ENCODE measurements at places on chromosomes 6 and 20. TPM values are rescaled to one million over a fixed set of nuclear protein-coding genes. Genes with fewer than 3 reads are reported as not detected.

- no peak for DNase-seq
Measured at GRCh38 chr20:44036441-44036840, 121.8 kb downstream of the TOX2 start.

GRCh38 chr6:142013287-142013686 is 119.4 kb upstream of the GJE1 start:
- DNase-seq = peak; percentile 98

- DNase-seq = peak; percentile 31
Measured at GRCh38 chr20:58557733-58558342, 42.6 kb upstream of the APCDD1L start.

DNA sequence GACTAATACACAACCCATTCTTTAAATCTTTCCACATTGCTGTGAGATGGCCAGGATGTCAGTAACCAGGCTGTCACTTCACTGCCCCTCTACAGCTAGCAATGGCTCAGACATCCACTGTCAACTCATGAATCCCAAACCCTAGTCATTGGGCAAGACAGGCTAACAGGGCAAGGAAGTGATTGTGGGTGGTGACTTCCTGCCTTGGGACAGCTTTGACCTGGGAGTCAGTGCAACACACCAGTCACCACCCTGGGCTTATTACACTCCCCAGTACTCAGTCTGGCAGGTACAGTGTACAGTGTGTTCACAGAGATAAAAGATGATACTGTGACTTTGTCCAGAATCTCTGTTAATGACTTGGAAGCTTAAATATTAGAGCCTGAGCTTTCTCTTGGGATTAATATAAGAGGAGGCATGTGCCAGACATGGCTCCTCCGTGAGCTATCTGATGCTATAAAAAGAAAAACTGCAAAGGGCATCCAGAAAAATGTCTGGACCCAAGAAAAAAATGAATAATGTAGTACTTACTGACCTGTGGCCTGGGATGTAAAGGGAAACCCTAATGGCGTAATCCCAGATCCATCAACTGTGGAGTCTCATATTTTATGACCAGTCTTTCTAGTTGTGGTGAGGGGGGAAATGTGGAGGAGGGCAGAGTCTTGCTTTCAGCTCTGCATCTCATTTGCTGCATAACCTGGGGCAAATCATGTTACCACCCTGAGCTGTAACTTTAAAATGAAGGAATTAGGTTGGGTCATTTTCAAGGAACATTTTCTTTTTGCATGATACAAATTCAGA is 244.4 kb downstream of the SLC24A3 start:
- DNase-seq = no peak

DNA sequence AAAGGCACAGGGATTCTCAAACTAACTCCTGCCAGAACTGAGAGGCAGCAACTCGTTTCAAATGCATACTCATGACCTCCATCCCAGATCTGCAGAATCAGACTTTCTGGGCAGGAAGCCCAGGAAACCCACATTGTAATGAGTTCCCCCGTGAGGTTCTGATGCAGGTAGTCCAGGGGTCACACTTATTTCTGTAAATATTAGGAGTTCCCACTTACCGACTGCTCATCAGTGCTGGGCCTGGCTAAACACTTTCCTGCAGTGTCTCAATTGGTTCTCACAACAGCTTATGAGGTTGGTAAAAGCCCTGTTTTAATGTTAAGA is 11.6 kb downstream of the DUSP15 start:
- DNase-seq = no peak

GRCh38 chr20:57440678-57441509 is 49.7 kb downstream of the RBM38 start:
- no peak for DNase-seq

- no peak for DNase-seq
Measured at GRCh38 chr20:3352202-3352601, 55.3 kb downstream of the DNAAF9 start.

DNA sequence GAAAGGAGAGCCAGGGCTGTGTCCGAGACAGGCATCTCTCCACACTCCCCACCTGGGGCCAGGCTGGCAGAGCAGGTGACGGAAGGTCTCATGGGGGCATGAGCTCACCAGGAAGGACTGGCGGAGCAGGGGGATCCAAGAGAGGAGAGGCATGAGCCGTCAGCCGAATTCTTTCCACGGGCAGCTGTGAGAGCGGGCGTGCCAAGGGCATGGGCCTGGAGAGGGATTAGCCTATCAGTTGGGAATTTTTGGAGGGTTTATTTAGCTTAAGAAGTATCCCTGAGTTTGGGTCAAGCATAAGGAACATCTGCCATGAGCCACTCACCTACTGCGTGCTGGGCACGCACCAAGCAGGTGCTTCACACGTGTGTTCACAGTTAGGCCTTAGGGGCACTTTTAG is 60.2 kb upstream of the ZNFX1 start:
- no peak for DNase-seq

DNA sequence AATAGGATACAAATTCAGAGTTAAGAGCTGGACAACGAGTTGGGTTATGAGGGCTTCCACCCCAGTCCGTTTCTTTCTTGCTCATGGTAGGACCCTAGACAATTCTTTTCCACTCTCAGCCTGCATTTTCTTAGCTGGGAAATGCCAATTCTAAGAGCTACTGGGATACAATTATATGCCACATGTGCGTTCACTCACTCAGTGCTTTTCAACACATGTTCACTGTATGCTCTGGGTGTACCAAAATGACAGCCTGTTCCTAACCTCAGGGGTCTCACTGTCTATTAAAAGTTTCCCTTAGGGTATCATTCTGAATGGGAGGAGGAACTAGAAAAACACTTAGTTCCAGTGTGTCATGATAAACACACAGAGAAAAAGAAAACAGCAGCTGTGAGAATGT is 505 bp upstream of the DEFB115 start:
- no peak for DNase-seq

GRCh38 chr6:1324936-1325335 is 13.0 kb downstream of the FOXQ1 start:
- DNase-seq = peak; percentile 38

DNA sequence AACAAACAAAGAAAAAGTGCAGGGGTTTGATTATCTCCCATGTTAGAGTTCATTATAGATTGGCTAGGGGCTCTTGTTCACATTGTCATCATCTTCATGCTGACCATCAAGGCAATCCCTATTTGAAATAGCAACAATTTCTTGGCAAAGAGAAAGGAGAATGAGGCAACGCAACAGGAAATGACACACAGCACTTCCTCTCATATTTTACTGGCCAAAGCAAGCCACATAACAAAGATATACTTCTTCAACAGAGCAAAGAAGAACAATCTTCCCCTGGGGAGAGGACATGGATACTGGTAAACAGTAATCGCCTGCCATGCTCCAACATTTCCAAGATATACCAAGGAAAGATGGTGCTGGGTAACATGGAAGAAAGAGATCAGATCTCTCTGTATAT is 29.8 kb downstream of the EPM2A start:
- DNase-seq = no peak

DNA sequence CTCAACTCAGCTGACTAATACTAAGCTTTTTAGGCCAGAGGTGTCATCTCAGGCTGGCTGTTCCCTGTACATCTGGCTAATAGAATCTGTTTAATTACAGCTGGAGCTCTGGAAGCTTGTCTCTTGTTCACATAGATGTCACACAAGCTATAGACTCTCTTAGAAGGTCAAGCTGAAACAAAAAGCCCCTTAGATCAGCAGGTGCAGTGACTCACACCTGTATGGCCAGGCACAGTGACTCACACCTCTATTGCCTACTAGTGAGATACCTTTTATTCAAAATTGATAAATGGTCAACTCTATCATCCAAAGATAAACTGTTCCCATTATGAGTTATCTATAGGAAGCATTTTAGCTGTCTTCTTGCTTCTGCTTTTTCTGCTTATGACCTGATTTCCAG is 29.9 kb upstream of the MTHFD1L start:
- peak; percentile 65 for DNase-seq

DNA sequence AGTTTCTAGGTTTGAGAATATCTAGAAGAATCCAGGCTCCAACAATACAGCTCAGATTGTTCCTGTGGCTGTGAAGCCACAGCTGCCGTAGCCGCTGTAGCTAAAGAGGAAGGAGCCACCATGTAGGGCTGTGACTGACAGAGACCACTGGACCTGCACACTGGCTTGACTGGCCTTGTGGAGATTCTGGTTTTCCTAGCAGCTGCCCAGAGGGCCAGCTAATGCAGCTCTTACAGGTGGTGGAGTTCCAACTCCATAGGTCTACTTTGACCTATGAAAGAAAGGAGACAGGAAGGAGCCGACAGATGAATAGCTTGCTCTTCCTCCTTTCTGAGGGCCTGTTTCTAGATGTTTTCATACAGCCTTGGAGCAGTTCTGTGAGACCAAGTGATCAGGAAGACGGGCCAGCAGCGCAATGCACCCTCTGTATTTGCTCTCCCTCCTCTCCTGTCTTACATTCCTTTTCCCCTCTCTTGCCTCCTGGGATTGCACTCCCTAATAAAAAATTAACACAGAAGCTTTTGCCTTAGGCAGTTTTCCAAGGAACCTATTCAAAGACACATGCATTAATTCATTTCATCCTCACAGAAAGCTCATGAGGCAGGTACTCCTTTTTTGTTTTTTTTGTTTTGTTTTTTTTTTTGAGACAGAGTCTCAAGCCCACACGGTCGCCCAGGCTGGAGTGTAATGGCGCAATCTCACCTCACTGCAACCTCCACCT is 51.8 kb upstream of the MYB start:
- DNase-seq = peak; percentile 62

- no peak for DNase-seq
Measured at GRCh38 chr6:129777371-129777770, 67.4 kb upstream of the ARHGAP18 start.

DNA sequence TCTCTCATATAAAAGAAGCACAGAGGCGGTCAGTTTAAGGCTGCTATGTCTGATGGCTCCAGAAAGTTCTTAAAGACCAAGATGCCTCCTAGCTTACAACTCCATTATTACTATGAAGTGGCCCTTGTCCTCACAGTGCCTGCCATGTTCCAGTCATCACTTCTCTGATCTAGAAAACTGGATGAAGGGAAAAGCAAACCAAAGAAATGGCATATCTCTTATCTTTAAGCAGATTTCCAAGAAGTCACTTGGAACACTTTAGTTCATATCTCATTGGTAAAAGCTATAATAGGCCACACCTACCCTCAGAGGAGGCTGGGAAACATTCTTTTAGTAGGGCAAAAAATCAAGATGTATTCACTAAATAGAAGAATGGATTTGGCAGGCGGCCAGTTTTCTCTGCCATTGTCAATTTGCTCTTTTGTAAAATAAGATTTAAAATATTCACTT is 289.6 kb downstream of the TBC1D7 start:
- DNase-seq = no peak

GRCh38 chr6:156454867-156455266 is 322.3 kb upstream of the ARID1B start:
- DNase-seq = no peak

DNA sequence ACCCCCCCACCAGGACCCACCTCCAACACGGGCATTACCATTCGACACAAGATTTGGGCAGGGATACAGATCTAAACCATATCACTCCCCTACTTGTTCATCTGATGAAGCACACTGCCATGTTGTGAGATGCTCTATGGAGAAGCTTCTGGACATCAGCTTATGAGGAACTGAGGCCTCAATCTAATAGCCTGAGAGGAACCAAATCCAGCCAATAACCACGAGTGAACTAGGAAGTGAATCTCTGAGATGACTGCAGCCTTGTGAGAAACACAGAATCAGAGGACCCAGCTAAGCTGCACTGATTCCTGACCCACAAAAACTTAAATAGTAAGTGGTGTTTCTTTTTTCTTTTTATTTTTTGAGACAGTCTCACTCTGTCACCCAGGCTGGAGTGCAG is 21.6 kb upstream of the ZBTB2 start:
- no peak for DNase-seq

GRCh38 chr6:162118706-162119105 is 608.9 kb downstream of the PRKN start:
- no peak for DNase-seq

GRCh38 chr20:49567421-49568277 is at the start of gene PTGIS:
Gene PTGIS (minus strand): TSS chr20:49568137. CDS start chr20:49568116, 21 bp downstream.
- DNase-seq = no peak

GRCh38 chr6:13715444-13715883 is 3.8 kb upstream of the RANBP9 start:
- no peak for DNase-seq

- no peak for DNase-seq
Measured at GRCh38 chr6:144898741-144899140, 613.6 kb downstream of the UTRN start.

- DNase-seq = peak; percentile 27
Measured at GRCh38 chr6:684831-685636, 7.9 kb downstream of the EXOC2 start.

- no peak for DNase-seq
Measured at GRCh38 chr6:26524722-26525370, 13.3 kb upstream of the HMGN4 start.

DNA sequence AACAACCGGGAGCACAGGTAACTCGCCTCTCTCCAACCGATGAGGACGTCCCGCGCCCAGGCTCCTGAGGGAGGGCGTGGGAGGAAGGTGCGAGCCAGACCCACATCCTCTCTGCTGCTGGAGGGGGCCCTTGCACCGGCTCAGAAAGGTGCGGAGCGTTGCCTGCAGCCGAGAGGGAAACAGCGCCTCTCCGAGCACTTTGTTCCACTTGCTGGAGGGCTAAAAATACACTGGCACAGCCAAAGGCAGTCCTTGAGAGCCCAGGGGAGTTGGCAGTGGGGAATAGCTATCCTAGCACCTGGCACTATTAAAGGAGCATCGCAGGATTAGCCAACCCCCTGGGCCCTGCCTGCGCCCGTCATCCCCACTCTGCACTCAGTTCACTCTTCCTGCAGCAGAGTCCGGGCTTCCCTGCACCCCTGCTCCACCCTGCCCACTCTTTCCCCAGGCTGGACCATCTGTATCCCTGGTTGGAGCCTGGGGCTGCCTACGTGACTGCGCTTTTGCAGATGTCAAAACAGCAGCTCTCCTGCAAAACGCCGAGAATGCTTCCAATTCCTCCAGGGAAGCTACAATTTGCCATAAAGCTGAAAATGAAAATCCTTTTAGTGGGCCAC is 108.9 kb downstream of the SNX5 start:
- no peak for DNase-seq

GRCh38 chr20:33359399-33360261 is 41.7 kb downstream of the CDK5RAP1 start:
- no peak for DNase-seq

Gene SLC17A9
- 0.65 TPM for total RNA-seq

Gene PRL
- not detected for total RNA-seq

Gene TRIM26
- 23.4 TPM for total RNA-seq

Gene CLPSL2
- not detected for total RNA-seq

Gene PPIL6
- 0.17 TPM for total RNA-seq

Gene C6orf163
- total RNA-seq = not detected

Gene FAM184A
- 0.99 TPM for total RNA-seq

Gene TRIM31
- not detected for total RNA-seq

Gene HLA-DOB
- total RNA-seq = not detected

Gene PLA2G7
- 0.10 TPM for total RNA-seq

Gene GSTA4
- total RNA-seq = 16.3 TPM

Gene FOXQ1
- 0.52 TPM for total RNA-seq

Gene PAQR8
- 3.6 TPM for total RNA-seq

Gene ECT2L
- 0.10 TPM for total RNA-seq

Gene SIRPB2
- total RNA-seq = not detected

Gene DEFB115
- not detected for total RNA-seq

Gene SLA2
- not detected for total RNA-seq

All from renal cortical epithelial cell (primary cell).